Inflammatory macrophage (primary cell): ENCODE measurements at places on chromosomes 12 and 14.

GRCh38 chr12:95762123-95762785 lies 28.3 kb downstream of the NTN4 start:
- no peak for DNase-seq

- DNase-seq: peak; percentile 24
These were observed 195.6 kb upstream of the KRR1 start for GRCh38 chr12:75706786-75707605.

DNA sequence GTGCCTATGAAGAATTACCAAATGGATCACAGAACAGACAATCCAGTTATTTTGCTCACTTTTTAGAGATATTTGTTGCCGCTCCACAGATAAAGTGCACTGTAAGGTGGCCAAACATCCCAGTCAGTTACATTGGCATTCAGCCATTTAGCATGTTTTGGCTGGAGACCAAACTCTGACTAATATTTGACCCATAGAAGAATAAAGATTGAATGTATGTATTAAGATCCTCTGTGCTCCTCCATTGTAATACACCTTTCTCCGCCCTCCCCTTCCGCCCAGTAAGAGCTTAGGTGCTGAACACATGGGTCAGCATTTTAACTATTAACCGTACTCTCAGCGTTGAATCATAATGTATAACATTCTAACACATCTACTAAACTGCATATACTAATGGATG lies 163.4 kb downstream of the ANO6 start:
- DNase-seq: no peak

- DNase-seq: peak; percentile 68
These were observed 13.6 kb upstream of the FOXN3 start for GRCh38 chr14:89430391-89431236.

GRCh38 chr12:116434155-116435011 lies 124.8 kb upstream of the MAP1LC3B2 start:
- peak; percentile 71 for DNase-seq

DNA sequence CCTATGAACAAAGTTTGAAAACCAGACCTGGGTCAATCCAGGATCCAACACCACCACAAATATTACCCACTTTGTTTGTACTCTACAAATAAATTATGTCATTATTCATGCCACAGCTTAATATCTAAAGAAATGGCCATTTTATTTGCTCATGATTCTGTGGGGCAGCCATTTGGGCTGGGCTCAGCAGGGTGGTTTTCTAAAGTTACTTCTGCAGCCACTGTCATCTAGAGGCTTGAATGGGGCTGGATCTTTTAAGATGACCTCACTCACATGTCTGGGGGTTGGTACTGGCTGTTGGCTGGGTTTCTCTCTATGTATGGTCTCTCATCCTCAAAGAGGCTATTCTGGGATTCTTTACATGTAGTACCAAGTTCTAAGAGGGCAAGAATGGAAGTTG lies 96.2 kb downstream of the VCPKMT start:
- no peak for DNase-seq

- DNase-seq: no peak
These were observed 1.0 kb upstream of the SUDS3 start for GRCh38 chr12:118375348-118375747.

DNA sequence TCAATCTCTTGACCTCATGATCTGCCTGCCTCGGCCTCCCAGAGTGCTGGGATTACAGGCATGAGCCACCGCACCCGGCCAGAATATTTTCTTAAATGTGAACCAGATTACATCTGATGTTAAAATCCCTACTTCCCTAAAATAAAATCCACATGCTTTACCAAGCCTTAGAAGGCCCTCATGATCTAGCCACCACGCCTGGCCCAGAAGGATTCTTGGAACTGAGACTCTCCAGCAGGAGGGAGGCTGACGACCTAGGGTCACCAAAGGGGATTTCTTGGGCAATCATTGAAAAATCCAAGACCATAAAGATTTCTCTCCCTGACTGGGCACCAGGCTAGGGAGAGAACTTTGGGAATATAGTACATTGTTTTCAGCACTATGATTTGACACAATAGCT lies 25.2 kb upstream of the RASSF3 start:
- DNase-seq: peak; percentile 86

DNA sequence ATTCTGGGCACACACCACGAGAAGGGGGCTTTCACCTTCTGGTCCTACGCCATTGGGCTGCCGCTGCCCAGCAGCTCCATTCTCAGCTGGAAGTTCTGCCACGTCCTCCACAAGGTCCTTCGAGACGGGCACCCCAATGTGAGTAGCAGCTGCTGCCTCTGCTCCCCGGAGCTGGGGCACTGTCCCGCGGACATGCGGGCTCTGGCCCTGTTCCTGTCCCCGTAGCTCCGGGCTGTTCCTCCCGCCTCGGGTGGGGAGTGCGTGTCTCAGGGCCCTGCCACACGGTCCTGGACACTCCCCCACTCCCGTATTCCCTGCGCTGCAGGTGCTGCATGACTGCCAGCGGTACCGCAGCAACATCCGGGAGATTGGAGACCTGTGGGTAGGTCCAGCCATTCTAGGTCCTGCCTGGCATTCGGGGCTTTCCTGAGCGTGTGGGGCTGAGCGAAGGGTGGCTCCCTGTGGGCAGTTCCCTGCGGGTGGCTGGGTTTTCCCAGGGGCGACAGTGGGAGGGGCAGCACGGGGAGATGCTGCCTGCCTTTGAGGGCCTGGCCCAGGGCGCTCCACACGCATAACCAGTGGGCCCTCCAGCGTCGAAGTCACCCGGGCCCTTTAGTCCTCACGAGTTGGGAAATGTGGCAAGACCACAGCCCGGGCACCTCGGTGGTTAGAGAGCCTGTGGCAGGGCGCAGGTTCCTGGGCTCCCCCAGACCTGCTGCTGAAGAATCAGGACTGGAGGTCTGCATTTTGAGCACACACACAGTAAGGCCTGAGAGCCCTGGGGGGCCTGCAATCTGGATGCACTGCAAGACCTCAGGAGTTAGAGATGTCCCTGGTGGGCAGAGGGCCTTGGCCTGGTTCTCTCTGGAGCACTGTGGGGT lies 13.5 kb downstream of the HIP1R start:
- no peak for DNase-seq

DNA sequence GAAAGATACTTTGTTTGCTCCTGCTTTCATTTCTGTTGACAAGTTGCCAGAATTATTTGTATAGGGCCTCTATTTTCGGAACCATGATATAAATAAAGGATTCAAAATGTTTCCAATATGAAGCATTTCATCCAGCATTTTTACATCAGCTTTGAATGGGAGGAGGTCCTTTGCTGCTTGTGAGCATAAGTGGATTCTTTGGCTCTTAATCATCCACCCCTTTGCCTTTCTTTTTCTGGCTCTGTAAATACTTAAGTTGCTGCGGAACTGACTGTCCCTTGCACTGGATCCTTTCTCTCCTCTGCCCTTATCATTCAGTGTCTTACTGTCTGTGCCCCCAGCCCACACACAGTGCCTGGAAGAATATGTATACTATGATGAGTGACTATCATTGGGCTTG lies 357.3 kb upstream of the RGS6 start:
- no peak for DNase-seq

GRCh38 chr12:130078852-130079251 lies 83.4 kb upstream of the FZD10 start:
- DNase-seq: no peak

DNA sequence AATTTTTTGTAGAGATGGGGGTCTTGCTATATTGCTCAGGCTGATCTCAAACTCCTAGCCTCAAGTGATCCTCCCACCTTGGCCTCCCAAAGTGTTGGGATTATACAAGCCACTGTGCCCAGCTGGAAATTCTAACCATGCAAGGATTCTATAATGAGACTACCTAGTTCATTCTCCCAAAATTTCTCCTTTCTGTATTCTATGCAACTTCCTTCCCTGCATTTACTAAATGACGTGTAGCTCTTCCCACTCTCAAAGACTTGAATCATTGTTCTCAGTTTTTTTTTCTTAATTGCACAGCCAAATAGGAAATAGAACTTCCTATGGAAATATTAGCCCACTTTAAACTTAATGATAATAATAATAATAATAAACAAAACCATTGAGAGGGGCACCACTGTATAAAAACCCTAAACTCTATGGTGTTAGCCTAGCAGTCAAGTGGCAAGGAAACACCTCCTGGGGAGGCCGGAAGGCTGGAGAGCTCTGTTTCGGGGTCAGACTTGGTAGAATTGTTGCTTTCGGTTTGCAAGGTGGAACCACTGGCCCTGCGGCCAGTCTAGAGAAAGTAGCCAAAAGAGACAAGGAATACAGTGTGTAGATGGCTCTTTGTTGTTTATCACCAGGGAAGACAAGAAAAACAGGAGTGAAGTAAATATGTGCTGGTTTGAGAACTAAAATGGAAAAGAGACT lies 40.0 kb upstream of the TESC start:
- peak; percentile 24 for DNase-seq

GRCh38 chr14:70886421-70887206 lies 20.6 kb upstream of the PCNX1 start:
- peak; percentile 37 for DNase-seq
